ENCODE measurements at places on chromosomes 7 and 10.
A peak's percentile ranks its signal among the peaks of the same experiment; 100 is the strongest.

- DNase-seq = no peak
These were observed 11.3 kb downstream of the PI4K2A start for GRCh38 chr10:97651773-97652172.

DNA sequence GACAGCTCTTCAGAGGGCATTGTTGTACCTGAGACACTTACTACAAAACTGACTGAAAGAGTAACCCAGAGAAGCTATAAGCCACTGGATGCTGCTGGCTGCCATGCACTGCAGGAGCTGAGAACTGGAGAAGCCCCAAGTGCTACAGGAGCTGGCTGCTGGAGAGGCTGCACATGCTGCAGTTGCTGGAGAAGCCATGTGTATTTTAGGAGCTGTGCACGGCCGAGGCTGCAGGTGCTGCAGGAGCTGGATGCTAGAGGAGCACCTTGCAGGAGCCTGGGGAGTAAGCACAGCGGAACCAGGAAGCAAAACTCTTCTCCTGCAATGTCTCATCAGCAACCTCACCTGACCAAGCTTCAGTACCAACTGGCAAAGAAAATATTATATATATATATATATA is 45.5 kb downstream of the STEAP1B start:
- no peak for DNase-seq

GRCh38 chr10:110207805-110208613 is 604 bp downstream of the MXI1 start:
- no peak for DNase-seq

- no peak for DNase-seq
These were observed 642 bp upstream of the AGR2 start for GRCh38 chr7:16805441-16805840.

GRCh38 chr7:16528520-16528919 is 1.9 kb downstream of the LRRC72 start:
- DNase-seq = no peak

GRCh38 chr7:4282434-4283223 is 399.5 kb upstream of the FOXK1 start:
- no peak for DNase-seq

- DNase-seq = no peak
These were observed 130.1 kb upstream of the MALRD1 start for GRCh38 chr10:18918532-18918931.

DNA sequence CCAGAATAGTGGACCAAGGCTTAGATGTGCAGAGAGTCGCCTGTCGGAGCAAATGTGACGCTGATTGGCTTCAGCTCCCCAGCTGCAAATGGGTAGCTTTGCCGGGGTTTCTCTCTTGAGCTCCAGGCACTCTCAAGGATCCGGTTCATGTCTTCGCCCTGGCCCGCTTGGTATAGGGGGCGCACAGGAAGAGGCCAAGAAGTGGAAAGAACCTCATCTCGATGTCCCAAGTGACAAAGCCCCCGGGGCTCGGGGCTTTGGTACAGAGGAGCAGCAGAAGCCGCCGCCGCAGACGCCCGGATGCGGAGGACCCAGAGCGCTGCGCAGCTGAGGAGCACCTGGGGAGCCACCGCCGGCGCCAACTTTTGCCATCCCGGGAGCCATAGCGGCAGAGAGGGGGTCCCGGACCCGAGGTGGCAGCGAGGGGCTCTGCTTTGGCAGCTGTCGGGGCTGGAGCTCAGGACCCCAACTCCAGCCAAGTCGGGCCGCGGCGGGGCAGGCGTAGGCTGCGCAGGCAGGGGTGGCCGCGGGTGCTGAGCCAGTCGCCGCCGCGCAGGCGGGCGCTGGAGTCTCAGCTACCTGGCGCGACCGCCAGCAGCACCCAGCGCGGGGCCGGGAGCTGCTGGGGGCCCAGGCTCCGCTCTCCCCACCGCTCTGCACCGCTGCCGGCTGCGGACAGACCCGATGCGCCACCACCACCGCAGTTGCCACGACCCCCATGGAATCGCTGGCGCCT is 466.6 kb downstream of the XPNPEP1 start:
- no peak for DNase-seq

DNA sequence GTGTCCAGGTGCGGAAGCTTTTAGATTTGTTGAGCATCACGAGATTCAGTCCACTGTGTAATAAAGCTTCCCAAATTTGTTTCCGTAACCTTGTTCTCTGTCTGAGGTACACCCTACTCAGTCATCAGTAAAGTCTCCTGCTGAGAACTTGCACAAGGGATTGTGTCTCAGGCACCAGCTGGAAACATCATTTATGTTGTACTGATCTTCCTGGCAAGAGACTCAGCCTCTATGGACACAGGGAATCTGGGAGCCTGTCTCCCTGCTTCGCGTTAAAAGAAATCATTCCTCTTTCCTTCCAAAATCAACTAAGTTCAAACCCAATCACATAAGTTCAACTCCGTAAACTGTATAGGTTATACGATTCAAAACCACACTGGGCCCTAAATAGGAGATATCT is 336.8 kb downstream of the GPR37 start:
- DNase-seq = no peak

DNA sequence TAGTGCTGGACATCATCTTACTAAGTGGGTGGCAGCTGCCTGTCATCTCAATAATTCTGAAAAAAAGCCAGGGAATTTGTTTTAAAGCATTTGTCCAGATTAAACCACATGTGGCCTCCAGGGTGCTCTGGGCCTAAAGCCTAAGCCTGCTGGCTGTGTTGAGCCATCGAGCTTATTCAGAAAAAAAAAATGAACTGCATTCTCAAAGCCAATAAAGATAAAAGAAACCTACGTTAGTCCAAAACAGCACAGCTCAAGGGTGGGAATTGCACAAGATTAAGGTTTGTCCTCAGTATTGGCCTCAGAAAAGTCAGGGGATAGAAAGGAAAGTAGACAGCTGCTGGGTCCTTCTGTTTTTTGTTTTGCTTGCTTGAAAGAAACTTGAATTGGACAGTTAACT is 22.6 kb upstream of the PRTFDC1 start:
- no peak for DNase-seq

- no peak for DNase-seq
These were observed 4.0 kb upstream of the PDGFA start for GRCh38 chr7:523347-524336.

DNA sequence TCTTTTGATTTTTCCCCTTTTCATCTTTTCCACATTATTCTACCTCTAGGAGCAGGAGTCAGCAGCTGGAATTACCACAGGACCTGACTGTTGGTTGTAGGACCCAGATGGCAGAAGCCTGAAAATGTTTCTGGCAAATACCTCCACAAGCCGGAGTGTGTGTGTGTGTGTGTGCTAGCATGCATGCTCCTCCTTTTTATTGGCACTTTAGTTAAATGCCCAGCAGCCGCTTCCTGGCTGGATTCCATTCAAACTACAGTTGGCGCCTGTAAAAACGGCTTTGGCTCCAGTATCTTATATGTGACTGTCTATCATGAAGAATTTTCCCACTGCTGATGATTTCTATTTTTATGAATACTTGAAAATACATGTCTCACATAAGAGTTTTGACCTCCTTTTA is 319.7 kb upstream of the SP4 start:
- no peak for DNase-seq

GRCh38 chr7:128923411-128923800 is 12.9 kb upstream of the KCP start:
- no peak for DNase-seq

GRCh38 chr7:19293431-19293830 is 148.2 kb upstream of the FERD3L start:
- DNase-seq = no peak

- DNase-seq = no peak
These were observed 539.5 kb upstream of the FZD8 start for GRCh38 chr10:36181426-36182178.

DNA sequence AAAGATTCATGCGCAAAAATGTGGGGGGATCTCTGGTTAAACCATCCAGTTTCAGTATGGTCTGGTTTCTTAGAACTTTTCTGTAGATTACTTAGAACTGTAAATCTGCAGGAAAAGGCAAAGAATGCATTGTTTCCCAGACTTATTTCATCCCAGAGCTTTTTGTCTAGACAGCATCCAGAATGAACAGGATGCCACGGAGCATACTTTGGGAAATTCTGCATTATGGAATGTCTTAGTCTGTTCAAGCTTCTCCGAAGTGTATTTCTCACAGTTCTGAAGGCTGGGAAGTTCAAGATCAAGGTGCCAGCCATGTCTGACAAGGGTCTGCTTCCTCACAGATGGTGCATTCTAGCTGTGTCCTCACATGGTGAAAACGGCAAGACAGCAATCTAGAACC is 136.3 kb downstream of the INHBA start:
- DNase-seq = no peak

- DNase-seq = no peak
These were observed 1034.5 kb upstream of the LRRTM3 start for GRCh38 chr10:65891073-65891981.

DNA sequence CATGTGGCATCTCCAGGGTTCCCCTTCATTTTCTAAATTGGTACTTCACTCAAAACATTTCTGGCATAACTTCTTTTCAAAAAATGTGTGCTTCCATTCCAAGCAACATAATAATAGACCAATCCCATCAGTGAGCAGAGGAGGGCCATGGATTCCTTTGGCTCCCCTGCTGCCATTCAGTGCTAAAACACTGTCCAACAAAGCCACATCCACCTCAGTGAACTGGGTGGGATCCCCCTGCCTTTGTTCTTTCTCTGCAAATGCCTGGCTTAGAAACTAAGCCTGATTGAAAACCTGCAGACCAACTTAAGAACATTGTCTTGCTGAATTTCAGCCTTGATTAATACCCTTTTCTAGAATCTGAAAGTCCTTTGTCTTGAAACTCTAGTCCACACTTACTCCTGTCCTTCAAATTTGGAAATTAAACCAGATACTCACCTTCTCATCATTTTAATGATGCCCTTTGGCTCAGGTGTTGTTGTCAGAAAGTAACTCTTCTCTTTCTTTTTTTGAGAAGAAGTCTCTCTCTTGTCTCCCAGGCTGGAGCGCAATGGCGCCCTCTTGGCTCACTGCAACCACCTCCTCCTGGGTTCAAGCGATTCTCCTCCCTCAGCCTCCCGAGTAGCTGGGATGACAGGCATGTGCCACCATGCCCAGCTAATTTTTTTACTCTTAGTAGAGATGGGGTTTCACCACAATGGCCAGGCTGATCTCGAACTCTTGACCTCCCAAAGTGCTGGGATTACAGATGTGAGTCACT is 132.3 kb downstream of the PLXNA4 start:
- no peak for DNase-seq

GRCh38 chr7:106891548-106892410 is 26.7 kb downstream of the PIK3CG start:
- no peak for DNase-seq

DNA sequence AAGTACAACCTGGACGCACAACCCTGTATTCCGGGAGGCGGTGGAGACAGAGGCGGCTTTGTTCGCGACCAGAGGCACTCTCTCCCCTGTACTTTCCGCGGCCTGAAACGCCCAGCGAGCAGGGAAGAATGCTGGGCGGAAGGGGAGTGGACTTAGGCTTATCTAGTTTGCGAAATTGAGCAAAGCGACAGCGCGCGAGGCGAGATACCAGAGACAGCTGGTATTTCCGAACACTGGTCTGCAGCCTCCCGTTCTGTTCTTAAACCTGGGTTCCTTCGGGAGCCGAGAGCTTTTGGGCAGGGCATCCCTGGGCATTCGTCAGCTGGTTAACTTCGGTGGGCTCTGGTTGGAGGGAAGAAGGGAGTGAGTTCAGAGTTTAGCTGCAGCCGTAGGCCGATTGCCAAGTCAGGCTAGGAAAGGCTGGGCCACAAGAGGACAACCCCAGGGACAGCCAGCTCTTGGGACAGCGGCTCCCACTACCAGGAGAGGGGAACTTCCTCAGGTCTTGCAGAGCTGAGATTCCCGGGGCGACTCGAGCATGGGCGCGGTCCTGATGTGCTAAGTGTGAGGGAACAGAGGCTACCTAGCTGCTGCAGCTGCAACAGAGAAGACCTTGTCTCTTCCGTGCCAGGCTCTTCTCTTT is 3.9 kb downstream of the HMX3 start:
- no peak for DNase-seq

DNA sequence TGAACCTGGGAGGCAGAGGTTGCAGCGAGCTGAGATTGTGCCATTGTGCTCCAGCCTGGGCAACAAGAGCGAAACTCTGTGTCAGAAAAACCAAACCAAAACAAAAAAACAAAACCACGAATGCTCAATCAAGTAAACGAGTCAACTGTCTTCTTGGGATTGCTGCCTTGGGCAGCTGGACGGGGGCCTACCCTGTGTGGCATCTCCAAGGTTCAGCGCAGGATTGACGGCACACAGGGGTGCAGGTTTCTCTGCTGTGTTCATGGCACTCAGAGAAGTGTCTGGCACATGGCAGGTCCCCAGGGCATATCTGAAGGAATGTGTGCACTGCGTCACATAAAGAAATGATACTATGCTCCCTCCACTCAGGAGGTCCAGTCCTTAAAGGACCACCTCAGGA is 25.2 kb upstream of the CRYGN start:
- DNase-seq = no peak

- no peak for DNase-seq
These were observed 193.8 kb downstream of the LRRTM3 start for GRCh38 chr10:67119651-67120050.

DNA sequence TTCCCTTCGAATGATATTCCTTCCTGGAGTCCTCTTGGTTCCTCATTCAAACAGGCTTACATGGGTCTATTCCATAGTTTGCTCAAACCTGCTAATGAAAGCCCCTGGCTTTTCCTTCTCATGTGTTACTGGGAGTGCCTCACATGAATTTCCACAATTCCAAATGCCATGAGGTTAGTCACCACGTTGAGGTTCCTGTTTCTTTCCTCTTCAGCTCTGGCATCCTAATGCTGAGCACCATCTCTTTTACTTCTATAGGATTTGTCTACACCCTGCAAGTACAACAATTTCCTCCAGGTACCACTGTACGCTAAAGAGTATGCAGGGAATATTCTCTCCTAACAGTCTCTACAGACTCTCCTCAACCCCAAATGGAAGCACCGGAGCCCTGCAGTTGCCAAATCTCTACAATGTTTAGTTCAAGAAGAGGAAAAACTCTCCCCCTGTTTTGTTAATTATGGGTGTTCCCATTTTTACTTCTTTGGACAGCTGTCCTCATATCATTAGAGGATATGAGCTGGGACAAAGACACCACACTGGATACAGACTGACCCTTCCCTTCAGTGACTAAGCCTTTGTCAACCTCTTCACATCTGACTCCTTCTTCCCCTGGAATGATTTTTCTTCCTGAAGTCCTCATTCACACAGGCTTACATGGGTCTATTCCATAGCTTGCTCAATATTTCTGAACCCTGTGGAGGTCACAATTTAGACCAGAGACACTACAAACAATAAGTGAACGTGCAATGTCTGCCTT is 145.8 kb upstream of the BET1 start:
- DNase-seq = no peak

GRCh38 chr10:31133792-31134310 is 102.2 kb upstream of the ZNF438 start:
- DNase-seq = peak; percentile 58

Measured in omental fat pad (tissue), 4 donors.